ENCODE measurements at places on chromosomes 7 and 10. TPM values are rescaled to one million over a fixed set of nuclear protein-coding genes. Genes with fewer than 3 reads are reported as not detected.

GRCh38 chr10:27446091-27446918, 57.8 kb upstream of the RAB18 start:
- no peaks in the 10 kb centered on the region for H3K4me1 ChIP-seq
- no peaks in the 10 kb centered on the region for H3K27me3 ChIP-seq
- H3K36me3 ChIP-seq = no peaks in the 10 kb centered on the region
- DNase-seq = no peak
- H3K27ac ChIP-seq = no peak overlapping the region
- no peak overlapping the region for H3K4me3 ChIP-seq

Gene STOX1
- total RNA-seq = 0.46 TPM

GRCh38 chr7:140618306-140618705, 22.3 kb downstream of the DENND2A start:
- DNase-seq = no peak
- no peaks in the 10 kb centered on the region for H3K27me3 ChIP-seq
- no peaks in the 10 kb centered on the region for H3K36me3 ChIP-seq
- no peaks in the 10 kb centered on the region for H3K4me1 ChIP-seq

Gene GRID2IP
- 0.46 TPM for total RNA-seq

- peaks cover 9% of the 10 kb centered on the region for H3K4me1 ChIP-seq
- no peak overlapping the region for H3K27ac ChIP-seq
- DNase-seq = no peak
- no peak overlapping the region for H3K4me3 ChIP-seq
Observed at GRCh38 chr7:11607686-11608085, 224.3 kb downstream of the THSD7A start.

GRCh38 chr10:70575874-70576802, 26.4 kb downstream of the PRF1 start:
- H3K27ac ChIP-seq = no peak overlapping the region
- H3K36me3 ChIP-seq = no peaks in the 10 kb centered on the region
- H3K4me1 ChIP-seq = peaks cover 20% of the 10 kb centered on the region
- H3K27me3 ChIP-seq = no peaks in the 10 kb centered on the region
- DNase-seq = peak; percentile 73
- H3K4me3 ChIP-seq = no peak overlapping the region

DNA sequence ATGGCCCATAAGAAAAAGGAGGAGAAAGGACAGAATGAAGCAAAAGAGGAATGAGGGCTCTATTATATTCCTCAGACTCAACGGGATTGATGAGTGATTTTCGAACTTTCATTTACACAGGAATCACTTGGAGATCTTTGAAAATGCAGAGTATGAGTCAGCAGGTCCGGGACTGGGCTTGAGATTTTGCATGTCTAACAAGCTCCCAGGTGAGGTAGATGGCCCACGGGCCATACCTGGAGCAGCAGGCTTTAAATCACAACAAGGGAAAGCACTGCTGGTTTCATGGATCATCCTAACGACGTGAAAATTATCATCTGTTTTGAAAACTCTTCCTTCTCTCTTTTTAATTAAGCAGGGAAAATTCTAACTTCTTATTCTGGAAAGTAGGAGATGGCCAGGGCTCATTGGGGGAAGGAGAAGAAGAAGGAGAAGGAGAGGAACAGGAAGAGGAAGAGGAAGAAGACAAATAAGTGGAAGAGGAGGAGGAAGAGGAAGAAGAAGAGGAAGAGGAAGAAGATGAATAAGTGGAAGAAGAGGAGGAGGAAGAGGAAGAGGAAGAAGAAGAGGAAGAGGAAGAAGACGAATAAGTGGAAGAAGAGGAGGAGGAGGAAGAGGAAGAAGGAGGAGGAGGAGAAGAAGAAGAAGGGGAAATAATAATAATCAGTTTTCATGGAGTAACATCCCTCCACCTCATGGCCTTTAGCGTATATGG, 3.8 kb upstream of the SDK1 start:
- H3K27ac ChIP-seq = no peak overlapping the region
- H3K36me3 ChIP-seq = no peaks in the 10 kb centered on the region
- DNase-seq = no peak
- H3K27me3 ChIP-seq = peaks cover 11% of the 10 kb centered on the region
- no peak overlapping the region for H3K4me3 ChIP-seq
- peaks cover 7% of the 10 kb centered on the region for H3K4me1 ChIP-seq

Gene ZNF22
- total RNA-seq = 26.9 TPM

Gene AGAP9
- 6.0 TPM for total RNA-seq

DNA sequence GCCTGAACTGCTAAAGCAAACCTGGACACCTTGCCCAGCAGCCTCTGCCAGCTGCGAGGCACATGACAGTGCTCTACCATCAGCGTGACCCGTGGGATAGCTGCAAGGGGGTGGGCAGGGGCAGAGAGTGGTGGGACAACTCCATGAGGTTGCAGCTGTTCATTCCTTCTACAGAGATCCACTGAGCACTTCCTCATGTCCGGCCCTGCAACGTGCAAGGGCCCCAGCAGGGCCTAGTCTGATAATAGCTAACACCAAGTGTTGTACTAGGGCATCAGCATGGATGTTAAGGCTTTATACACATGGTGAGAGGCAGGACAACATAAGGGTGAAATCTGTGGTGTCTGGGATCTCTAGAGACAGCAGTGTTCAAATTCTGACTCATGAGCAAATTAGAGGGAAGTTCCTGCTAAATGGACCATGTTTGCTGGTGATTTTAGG, 14.3 kb downstream of the NOD1 start:
- H3K27me3 ChIP-seq = no peaks in the 10 kb centered on the region
- peaks cover 72% of the 10 kb centered on the region for H3K4me1 ChIP-seq
- no peak for DNase-seq
- H3K4me3 ChIP-seq = no peak overlapping the region
- no peak overlapping the region for H3K27ac ChIP-seq

Gene GDF10
- 16.8 TPM for total RNA-seq

DNA sequence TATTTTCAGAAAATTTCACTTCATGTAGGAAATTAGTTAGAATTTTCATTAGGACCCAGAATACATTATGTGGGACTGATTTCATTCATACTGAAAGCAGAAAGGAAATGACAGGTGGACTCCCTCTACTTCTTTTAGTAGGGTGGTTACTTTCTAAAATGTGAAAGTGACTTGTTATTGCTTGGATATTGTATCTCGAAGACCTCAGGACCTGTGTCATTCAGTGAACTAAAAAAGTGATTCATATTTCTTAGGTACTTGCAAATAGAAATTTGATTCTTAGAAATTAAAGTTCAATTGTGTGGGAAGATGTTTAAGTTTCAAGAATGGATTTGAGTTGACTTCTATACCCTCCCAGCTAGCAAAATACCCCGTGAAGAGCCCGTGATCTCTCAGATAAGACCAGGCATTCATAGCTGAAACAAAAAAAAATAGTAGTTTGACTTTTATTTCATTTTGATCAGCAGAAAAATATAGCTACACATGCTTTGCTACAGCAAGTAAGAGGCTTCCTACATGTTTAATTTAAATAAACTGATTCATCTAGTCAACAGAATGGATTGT, 1037.1 kb downstream of the GATA3 start:
- no peaks in the 10 kb centered on the region for H3K27me3 ChIP-seq
- no peaks in the 10 kb centered on the region for H3K36me3 ChIP-seq
- H3K4me3 ChIP-seq = no peak overlapping the region

Gene BAMBI
- 12.9 TPM for total RNA-seq

Gene LBX1
- not detected for total RNA-seq

DNA sequence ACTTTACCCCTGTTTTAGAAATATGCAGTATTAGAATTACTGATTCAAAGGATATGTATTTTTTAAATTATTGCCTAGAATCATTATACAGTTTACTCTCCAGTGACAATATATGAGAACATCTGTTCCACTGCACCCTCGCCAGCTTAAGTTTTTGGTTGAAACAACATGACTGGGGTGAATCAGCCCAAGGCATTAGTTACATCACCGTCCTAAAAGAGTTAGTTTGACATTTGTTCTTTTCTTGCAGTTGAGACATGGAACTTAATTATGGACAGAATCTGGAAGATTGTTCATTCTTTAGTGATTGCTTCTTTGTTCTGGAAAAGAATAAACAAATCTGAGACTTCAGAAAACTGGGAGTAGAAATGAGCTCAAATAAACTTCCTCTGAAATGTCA, 167.3 kb upstream of the DKK1 start:
- DNase-seq = no peak
- H3K27ac ChIP-seq = no peak overlapping the region
- H3K36me3 ChIP-seq = no peaks in the 10 kb centered on the region
- no peak overlapping the region for H3K4me3 ChIP-seq
- H3K4me1 ChIP-seq = no peaks in the 10 kb centered on the region
- no peaks in the 10 kb centered on the region for H3K27me3 ChIP-seq

DNA sequence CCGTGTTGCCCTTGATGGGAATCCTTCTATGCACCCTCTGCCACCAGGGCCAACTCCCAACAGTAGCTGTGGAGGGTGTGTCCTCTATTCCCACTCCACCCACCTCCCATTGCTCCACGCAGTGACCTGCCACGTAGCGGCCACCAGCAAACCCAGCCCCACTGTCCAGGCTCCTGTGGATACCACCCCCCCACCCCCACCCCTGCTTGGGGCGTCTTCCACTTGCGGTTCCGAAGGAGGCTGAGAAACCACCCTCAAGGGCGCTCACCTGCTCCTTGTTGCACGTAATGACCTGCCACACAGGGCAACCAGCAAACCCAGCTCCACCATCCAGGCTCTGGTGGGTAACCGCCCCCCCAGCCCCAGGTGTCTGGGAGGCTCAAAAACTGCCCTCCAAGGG, 72.0 kb downstream of the DIP2C start:
- H3K36me3 ChIP-seq = no peaks in the 10 kb centered on the region
- no peaks in the 10 kb centered on the region for H3K27me3 ChIP-seq
- H3K4me3 ChIP-seq = no peak overlapping the region
- H3K4me1 ChIP-seq = peaks cover 19% of the 10 kb centered on the region
- H3K27ac ChIP-seq = no peak overlapping the region

Gene CALML3
- not detected for total RNA-seq

- no peak overlapping the region for H3K27ac ChIP-seq
- no peaks in the 10 kb centered on the region for H3K27me3 ChIP-seq
- no peaks in the 10 kb centered on the region for H3K36me3 ChIP-seq
- H3K4me3 ChIP-seq = no peak overlapping the region
- DNase-seq = no peak
- H3K4me1 ChIP-seq = peaks cover 17% of the 10 kb centered on the region
Observed at GRCh38 chr10:28293236-28294168, 9.4 kb downstream of the MPP7 start.

- no peak for DNase-seq
- no peaks in the 10 kb centered on the region for H3K27me3 ChIP-seq
- no peaks in the 10 kb centered on the region for H3K36me3 ChIP-seq
- no peaks in the 10 kb centered on the region for H3K4me1 ChIP-seq
- no peak overlapping the region for H3K27ac ChIP-seq
Observed at GRCh38 chr7:135001390-135002165, 15.3 kb downstream of the AGBL3 start.

GRCh38 chr7:104894314-104894713, 119.7 kb upstream of the KMT2E start:
- H3K27me3 ChIP-seq = no peaks in the 10 kb centered on the region
- no peak for DNase-seq
- H3K36me3 ChIP-seq = no peaks in the 10 kb centered on the region

DNA sequence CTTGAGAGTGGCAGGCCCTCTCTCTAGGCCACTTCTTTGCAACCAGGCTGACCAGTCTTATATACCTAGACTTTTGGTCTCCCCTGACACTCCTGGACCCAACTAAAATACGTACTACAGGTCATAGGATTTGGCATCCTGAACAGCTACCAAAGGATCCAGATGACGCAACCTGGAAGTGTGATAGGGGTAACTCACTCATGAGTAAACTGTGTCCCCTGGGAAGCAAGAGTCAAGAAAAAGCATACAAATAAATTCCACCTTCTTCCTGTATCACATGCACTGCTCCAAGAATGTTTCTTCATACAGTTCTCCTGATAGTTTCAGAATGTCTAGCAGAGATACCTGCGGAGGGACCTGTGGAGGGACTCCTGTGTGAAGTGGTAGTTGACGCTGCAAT, 172.3 kb downstream of the MDFIC start:
- no peaks in the 10 kb centered on the region for H3K4me1 ChIP-seq
- no peaks in the 10 kb centered on the region for H3K27me3 ChIP-seq
- no peak overlapping the region for H3K27ac ChIP-seq
- DNase-seq = no peak
- no peak overlapping the region for H3K4me3 ChIP-seq

Gene CREM
- 24.3 TPM for total RNA-seq

DNA sequence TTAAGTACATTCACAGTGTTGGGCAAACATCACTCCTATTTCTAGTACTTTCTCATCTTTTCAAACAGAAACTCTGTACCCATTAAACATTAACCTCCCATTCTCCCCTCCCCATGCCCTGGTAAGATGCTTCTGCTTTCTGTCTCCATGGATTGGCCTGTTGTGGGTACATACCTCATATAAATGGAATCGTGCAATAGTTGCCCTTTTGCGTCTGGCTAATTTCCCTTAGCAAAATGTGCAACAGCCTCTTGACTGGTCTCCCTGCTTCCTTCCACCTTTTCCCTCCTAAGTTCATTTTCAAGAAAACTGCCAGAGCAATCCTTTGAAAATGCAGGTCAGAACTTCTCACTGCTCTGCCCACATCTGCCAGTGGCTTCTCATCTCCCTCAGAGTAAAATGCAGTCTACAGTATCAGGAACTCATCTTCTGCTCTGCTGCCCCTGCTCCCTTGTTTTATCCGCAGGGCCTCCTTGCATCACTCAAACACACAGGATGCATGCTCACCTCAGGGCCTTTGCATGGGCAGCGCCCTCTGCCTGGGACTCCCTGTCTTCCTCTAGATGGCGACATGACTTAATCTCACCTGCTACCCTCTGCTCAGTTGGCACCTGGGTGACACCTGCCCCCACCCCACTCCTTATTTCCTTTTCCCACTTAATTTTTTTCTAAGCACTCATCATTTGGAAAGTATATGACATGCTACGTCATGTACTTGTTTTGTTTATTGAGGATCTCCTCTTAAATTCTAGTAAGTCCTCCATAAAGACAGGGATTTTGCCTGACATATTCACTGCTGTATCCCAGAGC, 44.3 kb upstream of the ECHDC3 start:
- H3K36me3 ChIP-seq = no peaks in the 10 kb centered on the region
- DNase-seq = no peak
- no peak overlapping the region for H3K27ac ChIP-seq
- no peaks in the 10 kb centered on the region for H3K27me3 ChIP-seq
- no peaks in the 10 kb centered on the region for H3K4me1 ChIP-seq

DNA sequence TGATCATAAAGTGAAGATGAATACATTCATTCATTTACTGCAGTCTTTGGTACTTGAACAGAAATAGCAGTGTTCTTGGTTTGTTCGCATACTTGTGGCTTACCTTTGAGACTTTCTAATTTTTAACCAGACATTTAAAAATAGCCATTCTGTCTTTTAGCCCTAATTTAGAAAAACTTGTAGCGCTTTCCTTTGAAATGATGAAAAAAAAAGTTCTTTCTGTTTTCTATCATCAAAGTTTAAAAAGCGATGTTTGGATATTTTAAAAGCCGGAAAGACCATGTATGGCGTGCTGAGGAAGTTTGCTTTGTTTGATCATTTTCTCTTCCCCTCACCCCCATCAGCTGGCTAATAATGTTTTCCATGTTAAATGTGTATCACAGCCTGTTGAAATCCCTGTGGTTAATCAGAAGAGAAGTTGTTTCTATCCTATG, 116.3 kb downstream of the CUX1 start:
- no peak for DNase-seq
- H3K4me1 ChIP-seq = peaks cover 21% of the 10 kb centered on the region
- no peaks in the 10 kb centered on the region for H3K27me3 ChIP-seq
- H3K27ac ChIP-seq = no peak overlapping the region
- no peaks in the 10 kb centered on the region for H3K36me3 ChIP-seq

- H3K36me3 ChIP-seq = no peaks in the 10 kb centered on the region
- DNase-seq = peak; percentile 82
- H3K4me3 ChIP-seq = no peak overlapping the region
- peak overlapping the region; percentile 58 for H3K27ac ChIP-seq
- H3K4me1 ChIP-seq = no peaks in the 10 kb centered on the region
- no peaks in the 10 kb centered on the region for H3K27me3 ChIP-seq
Observed at GRCh38 chr7:117673367-117673766, 193.5 kb downstream of the CFTR start.

Data from upper lobe of right lung (tissue), 1 donor.